NCI-H1436 (cell line): ENCODE measurements at places on chromosomes 12 and 14.

- DNase-seq = no peak
Measured at GRCh38 chr12:95481072-95481471, 7.1 kb downstream of the METAP2 start.

DNA sequence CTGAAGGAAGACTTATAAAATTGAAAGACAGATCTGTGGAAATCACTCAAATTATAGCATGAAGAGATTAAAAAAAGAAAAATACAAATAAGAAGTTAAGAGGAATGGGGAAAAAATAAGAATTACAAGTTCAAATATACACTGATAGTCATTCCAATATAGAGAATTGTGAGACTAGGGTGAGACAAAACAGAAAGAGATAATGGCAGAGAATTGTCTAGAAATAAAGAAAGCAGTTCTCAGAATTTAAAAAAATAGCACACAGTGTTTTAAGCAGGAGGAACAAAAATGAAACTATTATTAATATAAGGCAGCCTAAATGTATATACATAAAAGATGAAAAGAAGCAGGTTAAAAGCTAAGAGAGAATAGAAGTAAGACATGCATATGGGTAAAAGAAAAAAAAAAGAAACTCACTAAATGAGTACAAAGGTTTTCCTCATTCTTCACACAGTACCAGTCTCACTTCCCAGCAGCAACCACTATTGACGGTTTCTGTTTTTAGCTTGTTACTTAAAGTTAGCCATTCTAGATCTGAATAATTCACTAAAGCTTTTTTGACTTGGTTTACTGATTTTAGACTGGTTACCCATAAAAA lies 31.1 kb downstream of the SLC38A4 start:
- DNase-seq = no peak

- DNase-seq = peak; percentile 79
Measured at GRCh38 chr12:49549735-49550692, 11.2 kb downstream of the KCNH3 start.

DNA sequence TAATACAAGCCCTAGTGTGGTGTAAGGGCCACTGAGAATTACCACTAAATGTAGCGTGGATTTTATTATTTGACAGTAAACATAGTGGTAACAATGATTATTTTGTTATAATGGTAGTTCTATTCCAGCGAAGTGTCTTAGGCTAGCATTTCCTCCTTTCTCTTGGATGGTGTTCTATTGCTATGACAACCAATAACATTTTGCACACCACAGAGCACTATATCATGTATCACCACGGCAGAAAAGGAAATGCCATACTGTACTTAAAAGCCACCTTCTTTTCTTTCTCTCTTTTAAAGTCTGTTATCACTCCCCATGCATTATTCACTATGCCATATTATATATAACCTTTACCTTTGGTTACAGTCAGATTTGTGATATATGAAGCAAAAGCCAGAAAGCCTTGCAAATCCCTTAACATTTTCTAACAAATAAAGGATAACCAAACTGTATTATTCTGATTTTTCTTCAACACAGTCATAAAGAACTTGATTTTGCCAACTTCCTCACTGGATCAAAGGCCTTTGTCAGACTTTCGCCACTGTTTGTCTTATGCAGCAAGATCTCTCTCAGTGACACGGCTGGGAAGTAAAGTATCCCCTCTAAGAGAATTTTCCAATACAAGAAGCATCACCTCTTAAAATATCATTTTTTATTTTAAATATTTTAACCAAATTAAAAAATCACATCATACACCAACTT lies 195.8 kb downstream of the FOXN3 start:
- peak; percentile 36 for DNase-seq

GRCh38 chr14:90678846-90679362 lies 137.3 kb downstream of the TTC7B start:
- DNase-seq = no peak

DNA sequence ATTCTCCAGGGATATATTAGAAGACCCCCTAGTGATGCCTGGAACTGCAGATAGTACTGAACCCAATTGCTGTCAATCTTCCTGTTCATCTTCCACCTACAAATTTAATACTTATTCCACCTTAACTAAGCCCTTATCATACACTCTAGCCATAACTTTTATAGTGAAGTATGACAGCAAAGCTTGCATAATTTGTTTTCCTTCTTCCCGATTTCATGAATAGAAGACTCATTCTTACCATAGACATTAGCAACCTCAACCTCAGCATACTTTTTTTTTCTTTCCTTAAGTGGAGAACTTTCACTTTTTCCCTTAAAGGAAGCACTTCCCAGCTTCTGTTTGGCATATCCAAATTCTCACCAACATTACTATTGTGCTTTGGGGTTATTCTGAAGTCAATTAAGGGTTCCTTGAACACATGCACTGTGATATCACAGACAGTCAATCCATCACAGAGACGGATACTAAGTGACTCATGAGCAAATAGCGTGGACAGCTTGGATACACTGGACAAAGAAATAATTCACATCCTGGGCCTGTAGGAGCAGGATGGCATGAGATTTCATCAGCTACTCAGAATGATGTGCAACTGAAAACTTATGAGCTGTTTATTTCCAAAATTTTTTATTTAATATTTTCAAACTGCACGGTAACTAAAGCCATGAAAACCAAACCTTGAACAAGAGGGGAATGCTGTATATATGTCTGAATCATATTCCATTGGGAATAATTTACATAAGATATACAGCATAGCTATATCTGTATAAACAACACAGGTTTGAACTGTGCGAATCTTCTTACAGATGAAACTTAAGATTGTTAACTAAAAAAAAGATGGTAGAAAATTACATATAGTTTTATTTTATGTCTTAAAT lies 63.9 kb downstream of the SYT1 start:
- DNase-seq = no peak

GRCh38 chr12:102484017-102484416 lies 3.7 kb upstream of the IGF1 start:
- no peak for DNase-seq

- DNase-seq = no peak
Measured at GRCh38 chr14:75578786-75579337, 442 bp downstream of the FLVCR2 start.

DNA sequence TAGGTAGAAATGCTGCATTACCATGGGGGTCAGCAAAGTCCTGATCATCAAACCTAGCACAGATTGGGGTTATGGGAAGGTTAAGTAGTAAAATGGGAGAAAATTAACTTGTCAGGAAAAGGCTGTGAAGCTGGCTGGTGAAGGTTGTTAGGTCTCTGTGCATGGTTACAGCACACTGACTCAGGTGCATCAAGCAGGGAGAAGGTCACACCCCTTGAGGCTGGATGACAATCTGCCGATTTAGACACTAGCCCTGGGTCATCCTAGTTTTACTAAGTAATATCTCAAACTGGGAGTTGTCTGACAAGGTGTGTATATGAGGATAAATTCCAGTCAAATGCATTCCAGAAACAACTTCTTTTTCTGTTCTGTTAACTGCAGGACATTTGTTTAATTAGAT lies 271.1 kb upstream of the LRIG3 start:
- no peak for DNase-seq

GRCh38 chr12:120737557-120738251 lies 12.1 kb downstream of the ACADS start:
- no peak for DNase-seq

DNA sequence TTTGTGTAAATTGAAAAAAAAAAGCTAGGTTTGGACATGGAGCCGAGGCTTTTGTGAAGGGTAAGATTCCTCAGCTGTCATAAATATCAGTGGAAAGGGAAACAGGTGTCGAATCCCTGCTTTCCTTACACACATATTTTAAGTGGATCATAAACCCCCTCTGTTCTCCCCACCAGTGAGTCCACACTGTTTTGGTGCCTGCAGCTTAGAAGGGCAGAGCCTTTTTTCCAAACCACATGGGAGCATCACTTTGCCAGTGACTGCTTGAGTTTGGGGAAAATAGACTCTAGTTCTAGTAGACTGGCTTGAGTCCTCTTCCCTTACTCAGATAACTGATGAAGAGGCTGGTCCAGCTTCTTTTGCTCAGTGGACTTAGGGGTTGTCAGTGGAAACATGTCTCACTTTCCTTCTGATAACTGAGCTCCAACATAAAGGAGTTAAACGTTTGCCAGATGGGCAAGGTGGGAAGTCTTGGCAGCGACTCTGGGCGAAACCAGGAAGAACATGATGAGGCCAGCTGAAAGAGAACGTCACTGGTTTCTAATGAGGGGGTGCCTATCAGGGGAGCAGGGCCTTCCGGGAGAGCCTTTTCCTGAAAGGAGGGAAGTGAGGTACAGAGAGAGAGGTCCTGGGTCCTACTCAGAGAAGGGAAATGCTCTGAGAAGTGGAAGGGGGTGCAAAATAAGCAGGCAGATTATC lies 168.1 kb upstream of the PARP11 start:
- DNase-seq = no peak

DNA sequence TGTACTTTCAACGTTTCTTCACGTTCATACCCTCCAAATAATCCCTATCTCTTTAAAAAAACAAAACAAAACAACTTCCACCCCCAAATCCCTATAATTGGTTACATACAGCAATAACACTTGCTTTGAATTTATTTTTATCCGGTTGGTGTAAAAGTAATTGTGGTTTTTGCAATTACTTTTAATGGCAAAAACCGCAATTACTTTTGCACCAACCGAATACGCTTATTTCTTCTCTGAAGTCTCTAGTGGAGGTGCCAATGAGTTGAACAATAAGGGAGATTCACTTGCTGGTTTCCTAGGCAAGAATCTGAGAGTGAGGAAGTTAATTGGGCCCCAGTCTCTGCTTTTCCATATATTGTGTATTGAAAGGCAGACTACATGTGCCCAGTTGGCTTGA lies 133.3 kb downstream of the DACT1 start:
- no peak for DNase-seq

DNA sequence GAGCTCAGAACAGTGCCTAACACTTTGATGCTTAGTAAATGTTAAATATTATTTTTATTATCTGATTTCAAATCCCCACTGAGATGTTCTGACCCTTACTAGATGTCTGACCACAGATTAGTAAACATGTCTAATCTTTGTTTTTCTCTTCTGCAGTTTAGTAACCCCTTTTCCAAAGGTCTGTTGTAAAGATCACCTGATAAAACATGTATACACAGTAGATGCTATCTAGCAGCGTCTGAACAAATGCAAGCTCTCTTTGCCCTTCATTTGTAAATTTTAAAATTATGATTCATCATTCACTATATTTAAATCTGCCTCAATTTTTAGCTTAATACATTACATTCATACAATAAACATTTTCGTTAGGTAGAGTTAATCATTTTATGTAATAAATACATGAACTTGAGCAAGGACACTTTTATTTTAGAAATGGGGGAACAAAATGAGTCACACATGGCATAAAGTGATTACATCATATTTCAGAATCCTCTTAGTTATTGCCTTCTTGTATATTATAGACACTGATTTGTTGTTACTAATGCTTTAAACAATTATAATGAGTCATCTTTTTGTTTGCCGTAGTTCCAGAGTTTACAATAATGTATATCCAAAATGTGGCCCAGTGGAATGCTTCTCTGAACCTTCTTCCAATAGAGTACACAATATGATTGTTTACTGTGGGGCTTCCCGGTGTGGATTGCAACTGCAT lies 1.7 kb upstream of the OR4K5 start:
- no peak for DNase-seq

GRCh38 chr12:96136725-96137378 lies 57.3 kb upstream of the ELK3 start:
- DNase-seq = no peak

DNA sequence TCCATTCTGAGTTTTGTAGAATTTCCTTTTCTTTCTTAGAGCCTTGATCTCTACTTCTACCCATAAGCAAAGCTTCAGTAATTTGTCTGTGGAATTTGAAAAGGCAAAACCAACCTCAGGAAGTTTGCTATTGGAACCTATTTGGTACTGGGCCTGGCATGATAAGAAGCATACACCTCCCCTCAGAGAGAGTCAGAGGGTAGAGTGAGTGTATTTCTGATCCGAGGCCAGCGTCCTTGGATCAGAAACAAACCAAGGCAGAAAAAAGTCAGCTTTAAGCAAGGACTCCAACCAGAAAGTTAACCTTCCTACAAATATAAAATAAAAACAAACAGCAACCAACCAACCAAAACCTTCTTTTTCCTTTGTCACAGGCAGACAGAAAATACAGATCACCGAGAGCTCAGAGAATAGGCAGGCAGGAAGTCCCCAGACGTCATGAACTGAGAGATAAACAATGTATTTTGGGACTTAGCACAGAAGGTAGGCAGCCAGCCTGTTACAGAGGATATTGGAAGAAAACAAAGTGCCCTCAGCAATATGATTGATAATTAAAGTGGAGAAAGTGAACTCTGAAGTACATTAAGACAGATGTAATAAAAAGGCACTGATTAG lies 141.5 kb downstream of the NEDD1 start:
- no peak for DNase-seq

- DNase-seq = no peak
Measured at GRCh38 chr12:51442324-51442723, 17.7 kb downstream of the SLC4A8 start.

- no peak for DNase-seq
Measured at GRCh38 chr14:48970943-48971342, 615.2 kb downstream of the RPS29 start.

DNA sequence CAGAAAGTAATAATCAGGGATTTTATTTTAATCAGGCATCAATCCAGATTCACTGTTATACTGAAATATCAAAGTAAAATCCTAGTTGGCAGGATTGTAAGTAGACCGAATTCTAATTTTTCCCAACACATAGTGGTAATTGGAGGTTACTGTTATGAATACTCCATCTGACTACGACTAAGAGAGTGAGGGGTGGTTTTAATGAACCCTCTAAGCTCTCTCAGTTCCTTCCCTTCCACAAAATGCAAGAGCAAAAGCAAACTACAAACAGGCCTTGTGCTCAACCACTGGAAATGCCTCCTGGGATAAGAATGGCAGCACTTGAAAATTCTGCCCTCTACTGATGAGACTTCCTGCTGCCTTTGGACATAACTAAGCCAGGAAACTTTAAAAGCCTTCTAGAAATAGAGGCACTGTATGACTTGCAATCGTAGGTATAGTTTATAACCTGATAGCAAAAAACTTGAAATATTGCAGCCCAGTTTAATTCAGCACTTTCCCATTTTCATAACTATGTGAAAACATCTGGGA lies 184.8 kb downstream of the SLC16A7 start:
- DNase-seq = peak; percentile 0

DNA sequence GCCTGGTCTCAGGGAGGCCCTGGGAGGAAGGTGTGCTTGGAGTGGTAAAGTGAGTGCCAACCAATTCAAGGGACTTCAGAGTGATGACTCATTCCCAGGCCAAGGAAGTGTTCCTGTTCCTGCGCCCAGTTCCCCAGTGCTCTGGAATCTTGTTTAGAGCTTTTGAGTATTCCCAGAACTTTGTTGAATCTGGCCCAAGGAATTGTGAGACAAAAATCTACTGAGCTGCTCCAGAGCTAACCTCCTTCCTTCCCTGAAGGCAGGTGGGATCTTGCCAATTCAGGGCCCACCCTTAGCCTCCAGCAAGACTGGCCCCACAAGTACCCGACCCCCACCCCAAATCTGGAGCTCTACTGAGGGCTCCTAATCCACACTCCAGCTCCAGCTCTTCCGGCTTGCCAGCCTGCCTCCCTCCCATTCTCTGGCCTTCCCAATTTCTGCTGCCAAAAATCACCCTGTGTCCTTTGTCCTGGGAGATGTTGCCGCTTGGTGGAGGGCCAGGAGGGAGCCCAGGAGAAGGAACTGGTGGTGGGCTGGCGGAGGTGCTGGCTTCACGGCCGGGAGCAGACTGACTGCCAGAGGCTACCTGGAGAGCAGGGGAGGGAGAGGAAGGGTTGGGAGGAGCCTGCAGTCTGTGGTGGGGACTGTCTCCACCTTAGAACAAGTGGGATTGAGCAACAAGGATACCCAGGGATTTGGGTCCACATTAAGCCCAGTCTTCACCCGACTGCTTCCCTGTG lies 2.0 kb upstream of the ATN1 start:
- DNase-seq = no peak

- DNase-seq = no peak
Measured at GRCh38 chr12:1830981-1831963, 10.9 kb downstream of the LRTM2 start.
